ENCODE measurements at places on chromosomes 16 and 17. TPM values are rescaled to one million over a fixed set of nuclear protein-coding genes. Genes with fewer than 3 reads are reported as not detected.

UMOD gene
- not detected for total RNA-seq

IKZF3 gene
- 0.63 TPM for total RNA-seq

YBX2 gene
- total RNA-seq = 0.81 TPM

FLOT2 gene
- total RNA-seq = 70.6 TPM

TSR1 gene
- total RNA-seq = 8.7 TPM

OTOP3 gene
- not detected for total RNA-seq

DOC2A gene
- total RNA-seq = 0.15 TPM

SLFN12 gene
- total RNA-seq = 0.73 TPM

TVP23A gene
- not detected for total RNA-seq

PIK3R6 gene
- total RNA-seq = 0.18 TPM

Measured in left lobe of liver (tissue), 2 donors.